GM04504 (cell line): ENCODE measurements at places on chromosomes 12 and 14.

- no peak for DNase-seq
Measured at GRCh38 chr12:124678421-124678893, 111.0 kb upstream of the NCOR2 start.

DNA sequence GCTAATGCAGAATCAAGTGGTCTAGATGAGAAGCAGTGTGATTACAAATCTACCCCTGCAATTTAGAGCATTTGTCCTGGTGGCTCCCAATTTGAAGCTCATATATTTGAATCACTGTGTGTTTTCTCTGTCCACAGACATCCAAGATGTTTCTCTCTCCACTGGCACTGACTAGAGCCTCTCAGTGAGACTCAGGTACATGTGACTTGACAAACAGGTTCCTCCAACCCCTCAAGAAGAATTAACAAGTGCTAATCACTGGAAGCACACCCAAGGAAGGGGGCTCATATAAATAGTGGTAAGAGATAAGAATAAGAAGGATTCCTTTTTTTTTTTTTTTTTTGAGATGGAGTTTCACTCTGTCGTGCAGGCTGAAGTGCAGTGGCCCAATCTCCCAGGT lies 20.5 kb downstream of the OR10G2 start:
- no peak for DNase-seq

DNA sequence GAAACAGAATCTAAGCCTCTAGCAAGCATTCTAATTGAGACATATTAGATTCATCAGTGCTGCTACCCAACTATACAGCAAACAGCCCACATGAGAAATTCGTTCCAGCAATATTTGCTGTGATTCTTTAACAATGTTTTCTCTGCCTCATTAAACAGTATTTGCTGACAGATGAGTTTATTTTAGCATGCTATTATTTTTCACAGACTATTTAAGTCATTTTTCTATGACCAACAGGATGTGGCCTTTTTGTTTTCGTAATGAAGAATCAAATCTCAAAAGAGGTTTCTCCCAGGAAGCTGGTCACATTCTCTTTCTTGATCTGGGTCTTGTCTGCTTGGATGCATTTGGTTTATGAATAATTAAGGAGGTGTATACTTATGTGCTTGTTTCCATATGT lies 23.2 kb upstream of the SERPINA12 start:
- no peak for DNase-seq

DNA sequence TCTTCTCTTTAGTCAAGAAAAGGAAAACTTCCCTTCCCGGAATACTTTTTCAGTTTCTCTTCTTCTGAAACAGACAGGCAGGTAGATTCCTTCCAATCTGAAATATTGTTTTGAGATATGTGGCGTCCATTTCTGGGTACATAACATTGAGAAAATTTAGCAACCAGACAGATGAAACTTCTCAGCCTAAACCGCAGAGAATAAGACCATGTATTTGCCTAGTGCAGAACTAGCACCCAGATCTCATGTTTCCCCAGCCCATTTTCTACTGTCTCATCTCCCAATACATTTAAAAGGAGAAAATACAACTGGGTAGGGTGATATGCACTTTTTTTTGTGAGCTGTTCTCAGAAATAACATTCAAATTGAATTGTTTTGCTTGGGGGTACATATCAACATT lies 6.4 kb downstream of the AVPR1A start:
- DNase-seq: no peak

DNA sequence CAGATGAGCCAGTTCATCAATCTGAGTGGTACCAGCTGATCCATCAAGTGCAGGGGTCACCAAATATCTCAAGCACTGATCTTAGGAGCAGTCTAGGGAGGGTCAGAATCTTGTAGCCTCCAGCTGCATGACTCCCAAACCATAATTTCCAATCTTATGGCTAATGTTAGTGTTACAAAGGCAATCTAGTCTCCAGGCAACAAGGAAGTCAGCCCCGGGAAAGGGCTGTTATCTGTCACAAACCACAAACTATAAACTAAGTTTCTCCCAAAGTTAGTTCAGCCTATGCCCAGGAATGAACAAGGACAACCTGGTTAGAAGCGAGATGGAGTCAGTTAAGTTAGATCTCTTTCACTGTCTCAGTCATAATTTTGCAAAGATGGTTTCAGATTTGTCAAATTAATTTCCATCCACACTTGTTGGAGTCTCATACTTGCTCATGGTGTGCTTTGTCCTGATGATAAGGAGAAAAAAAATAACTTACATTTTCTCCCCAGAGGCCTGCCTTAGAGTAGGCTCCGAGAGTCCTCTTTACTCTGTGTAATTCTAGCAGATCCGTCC lies 3.9 kb upstream of the ABHD4 start:
- no peak for DNase-seq

- DNase-seq: no peak
Measured at GRCh38 chr12:101619026-101619786, 24.4 kb downstream of the MYBPC1 start.

DNA sequence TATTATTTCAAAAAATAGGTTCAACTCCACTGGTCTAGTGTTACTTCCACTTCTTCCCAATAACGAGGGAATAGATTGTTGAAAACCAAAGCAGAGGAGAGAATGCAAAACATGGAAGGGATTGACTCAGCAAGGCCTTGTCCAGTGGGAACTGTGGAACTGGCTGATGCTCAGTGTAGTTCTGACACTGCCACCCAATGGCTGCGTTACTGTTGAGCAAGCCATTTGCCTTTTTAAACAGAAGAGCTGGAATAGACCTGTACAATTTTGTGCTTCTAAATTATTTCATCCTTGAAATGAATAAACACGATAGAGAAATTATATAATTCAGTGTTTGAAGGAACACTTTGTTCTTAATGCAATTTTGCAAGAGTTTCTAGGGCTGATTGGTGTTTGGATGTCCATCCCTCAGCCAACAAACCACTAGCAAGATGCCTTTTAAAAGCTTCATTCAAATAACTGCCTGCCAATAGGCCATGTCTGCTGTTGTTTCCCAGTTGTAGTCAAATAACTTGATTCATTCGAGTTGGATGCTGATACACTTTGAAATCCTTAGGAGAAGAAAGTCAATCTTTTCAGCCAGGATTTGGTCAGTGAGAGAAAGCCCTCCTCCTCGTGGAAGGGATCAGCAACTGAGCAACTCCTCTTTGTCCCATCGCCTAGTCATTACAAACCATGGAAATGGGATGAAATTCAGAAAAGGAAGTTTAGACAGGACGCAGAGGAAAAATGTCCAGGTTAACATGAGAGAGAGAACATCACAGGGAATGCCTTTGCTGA lies 7.3 kb upstream of the MGP start:
- DNase-seq: no peak

- no peak for DNase-seq
Measured at GRCh38 chr12:72077111-72077820, 138.6 kb downstream of the TPH2 start.

GRCh38 chr12:91230841-91231240 lies 48.2 kb upstream of the DCN start:
- no peak for DNase-seq

GRCh38 chr12:68065687-68066086 lies 76.4 kb downstream of the IFNG-AS1 start:
- no peak for DNase-seq

DNA sequence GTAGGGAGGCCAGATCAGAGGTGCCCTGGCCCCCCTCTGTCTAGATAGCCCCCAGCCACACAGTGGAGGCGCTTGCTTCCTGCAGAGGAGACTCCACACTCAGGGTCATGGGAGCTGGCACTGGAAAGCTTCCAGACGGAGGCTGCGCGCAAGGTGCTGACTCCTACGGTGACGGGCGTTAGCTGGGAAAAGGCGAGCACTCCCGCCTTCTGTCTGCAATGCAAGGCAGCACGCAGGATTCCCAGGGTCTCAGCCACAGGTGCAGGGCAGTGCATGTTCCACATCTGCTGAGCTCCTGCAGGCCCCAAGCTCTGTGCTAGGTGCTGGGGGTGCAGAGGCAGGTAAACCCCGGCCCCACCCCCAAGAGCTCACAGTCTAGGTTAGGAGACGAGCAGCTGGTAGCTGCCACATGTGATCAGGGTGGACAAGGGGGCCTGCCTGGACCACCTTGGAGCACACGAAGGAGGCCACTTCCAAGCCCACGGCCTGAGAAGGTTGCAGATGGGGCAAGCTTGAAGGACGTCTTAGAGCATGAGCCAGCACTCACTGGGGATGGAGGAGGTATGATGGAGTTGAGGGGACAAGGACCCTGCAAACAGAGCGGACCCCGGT lies 310.9 kb upstream of the DIO3 start:
- DNase-seq: no peak

GRCh38 chr14:69953266-69953915 lies 74.2 kb downstream of the SMOC1 start:
- DNase-seq: no peak

- DNase-seq: no peak
Measured at GRCh38 chr12:119627686-119628085, 34.1 kb downstream of the TMEM233 start.

DNA sequence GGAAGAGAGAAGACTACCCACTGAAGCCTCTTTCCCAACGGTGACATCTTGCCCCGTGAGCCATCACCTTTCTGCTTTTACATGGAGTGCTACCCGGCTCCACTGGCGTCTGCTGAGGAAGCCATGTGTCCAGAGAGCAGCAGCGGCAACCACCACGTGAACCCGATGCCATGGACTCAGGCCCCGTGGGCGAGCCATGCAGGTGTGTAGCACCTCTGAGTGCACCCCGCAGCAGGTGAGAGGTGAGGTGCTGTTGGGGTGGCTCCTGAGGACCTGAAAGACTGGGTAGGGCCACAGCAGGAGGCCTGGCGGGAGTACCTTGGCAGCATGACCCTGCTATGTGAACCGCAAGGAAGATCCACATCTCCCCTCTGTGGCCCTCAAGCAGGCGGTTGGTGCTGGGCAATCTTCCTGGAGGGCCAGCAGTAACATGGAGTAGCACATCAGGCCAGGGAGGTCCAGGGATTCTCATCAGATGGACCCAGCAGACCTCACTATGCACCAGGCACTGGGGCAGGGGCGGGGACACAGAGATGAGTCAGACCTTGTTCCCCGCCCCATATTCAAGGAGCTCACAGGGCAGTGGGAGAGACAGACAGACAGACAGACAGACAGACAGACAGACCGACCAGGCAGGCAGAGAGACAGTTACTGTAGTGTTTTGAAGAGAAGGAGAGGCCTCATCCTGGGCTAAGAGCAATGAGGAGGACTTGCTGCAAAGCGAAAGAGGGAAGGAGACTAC lies 129.6 kb downstream of the PAPOLA start:
- DNase-seq: no peak

GRCh38 chr14:81062380-81062779 lies 107.0 kb downstream of the TSHR start:
- no peak for DNase-seq

- no peak for DNase-seq
Measured at GRCh38 chr14:53226553-53226952, 73.4 kb upstream of the DDHD1 start.

GRCh38 chr14:87042354-87042753 lies 950.6 kb downstream of the GALC start:
- DNase-seq: no peak

GRCh38 chr14:64878837-64879634 lies 671 bp downstream of the SPTB start:
- no peak for DNase-seq

DNA sequence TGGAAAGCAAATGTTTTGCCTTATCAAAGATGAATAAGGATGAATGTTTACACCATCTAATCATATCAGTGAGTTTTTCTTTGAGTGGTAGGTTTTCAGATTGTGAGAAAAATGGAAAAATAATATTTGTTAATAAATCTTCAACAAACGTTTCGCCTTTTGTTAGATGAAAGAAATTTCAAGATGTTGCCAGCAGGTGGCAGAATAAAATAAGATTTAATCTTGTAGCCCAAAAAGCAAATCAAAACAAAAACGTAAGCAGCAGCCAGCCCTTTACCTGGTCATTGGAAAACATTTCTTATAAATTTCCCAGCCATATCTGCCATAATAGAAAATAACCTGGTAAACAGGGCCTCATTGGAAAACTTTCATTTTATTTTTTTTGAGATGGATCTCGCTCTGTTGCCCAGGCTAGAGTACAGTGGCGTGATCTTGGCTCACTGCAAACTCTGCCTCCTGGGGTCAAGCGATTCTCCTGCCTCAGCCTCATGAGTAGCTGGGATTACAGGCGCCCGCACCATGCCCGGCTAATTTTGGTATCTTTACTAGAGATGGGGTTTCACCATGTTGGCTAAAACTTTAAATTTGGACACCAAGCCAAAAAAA lies 15.4 kb upstream of the TMEM120B start:
- no peak for DNase-seq
